Right hindlimb (tissue), 1 donor: ENCODE measurements at places on chromosomes 2 and 18.

- DNase-seq: no peak
These were observed 864.7 kb downstream of the TRIB2 start for GRCh38 chr2:13581471-13581870.

GRCh38 chr2:44553456-44553855, 191.7 kb downstream of the CAMKMT start:
- DNase-seq: no peak

DNA sequence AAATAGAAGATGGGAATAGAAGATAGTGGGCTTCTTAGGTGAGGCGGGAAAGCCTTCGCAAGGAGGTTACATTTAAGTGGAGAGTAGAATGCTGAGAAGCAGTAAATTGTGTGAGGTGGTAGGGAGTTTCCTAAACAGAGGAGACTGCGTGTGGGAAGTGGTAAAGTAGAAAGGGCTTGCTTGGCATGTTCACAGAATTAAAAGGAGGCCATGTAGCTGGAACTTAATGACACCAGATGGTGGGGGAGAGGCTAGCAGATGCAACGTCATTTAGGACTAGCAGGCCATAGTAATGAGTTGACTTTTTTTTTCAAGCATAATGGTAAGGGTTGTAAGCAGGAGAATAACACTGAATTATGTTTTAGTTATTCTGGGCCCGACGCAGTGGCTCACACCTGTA, 13.0 kb upstream of the RTN4 start:
- no peak for DNase-seq

DNA sequence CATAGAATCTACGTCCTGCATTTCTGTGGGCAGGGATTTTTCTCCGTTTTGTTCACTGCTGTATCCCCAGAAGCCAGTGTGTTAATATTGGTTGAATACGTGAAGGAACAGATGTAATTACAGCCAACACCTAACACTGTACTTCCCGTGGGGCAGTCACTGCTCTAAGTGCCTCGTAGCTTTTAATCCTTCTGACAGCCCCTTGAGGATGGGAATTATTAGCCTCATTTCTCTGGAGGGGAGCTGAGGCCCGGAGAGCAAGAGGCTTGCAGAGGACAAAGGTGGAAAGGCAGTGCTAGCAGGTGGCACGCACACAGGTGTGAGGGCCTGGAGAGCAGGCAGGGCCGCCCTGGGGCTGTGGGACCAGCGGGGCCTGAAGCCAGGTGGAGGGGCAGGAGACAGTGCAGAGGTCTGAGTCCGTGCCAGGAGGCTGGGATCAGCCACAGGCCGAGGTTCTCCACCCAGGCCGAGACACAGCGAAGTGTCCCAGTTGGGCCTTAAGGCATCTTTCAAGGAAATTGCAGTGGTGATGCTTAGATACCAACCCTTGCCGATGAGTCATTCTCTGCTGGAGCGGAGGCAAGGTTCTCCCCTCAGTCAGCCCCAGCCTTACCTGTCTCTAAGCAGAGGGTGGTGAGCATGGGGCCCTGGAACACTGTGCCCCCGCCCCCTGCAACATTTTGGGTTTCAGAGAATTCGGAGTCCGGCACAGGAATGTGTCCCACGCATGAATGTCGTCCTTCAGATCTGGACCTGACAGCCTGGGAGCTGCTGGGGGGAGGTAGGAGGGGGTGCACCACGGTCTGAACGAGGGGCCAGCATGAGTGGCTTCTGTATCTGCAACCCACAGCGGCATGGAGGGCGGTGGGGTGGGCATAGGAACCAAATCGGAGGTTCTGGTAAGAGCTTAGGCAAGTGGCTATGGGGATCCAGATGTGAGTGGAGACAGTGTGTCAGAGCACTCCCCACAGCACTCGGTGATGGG, 122.6 kb downstream of the GBX2 start:
- no peak for DNase-seq

DNA sequence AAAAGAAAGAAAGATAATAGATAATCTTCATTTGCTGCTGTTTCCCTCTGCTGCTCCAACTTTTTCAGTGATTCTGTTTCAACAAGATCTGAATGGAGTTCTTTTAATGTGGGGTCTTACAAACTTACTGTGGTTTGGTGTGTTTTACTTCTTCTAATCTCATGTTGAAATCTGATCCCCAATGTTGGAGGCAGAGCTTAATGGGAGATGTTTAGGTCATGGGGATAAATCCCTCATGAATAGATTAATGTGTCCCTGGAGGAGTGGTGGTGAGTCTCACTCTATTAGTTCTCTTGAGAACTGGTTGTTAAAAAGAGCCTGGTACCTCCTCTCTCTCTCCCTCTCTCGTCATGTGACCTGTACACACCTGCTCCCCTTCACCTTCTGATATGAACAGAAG, 442.4 kb downstream of the EPHA4 start:
- DNase-seq: no peak

GRCh38 chr2:46876741-46877384, 38.7 kb downstream of the MCFD2 start:
- peak; percentile 22 for DNase-seq

DNA sequence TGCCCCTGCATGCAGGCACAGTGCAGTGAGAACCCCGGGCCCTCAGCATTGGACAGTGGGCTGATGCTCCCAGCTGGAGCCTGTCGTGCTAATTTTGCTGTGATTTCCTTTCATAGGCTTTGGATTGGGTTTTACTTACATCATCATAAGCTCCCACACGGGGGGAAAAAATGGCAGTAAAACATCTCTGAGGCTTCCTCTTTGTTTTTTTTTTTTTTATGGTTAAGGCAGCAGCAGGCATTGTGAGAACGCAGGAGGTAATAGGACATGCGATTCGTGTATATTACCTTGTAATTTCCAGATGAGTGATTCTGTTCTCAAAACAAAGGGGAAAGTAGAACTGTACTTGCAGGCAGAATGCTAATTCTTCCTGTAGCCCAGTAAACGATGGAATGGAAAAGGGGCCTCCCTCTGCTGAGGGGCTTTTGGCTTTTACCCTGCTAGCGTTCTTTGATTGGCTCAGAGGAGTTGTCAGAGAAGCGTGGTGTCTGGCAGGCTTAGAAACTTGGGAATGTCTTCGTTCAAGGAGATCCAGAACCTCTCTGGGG, 89.7 kb downstream of the NPAS2 start:
- peak; percentile 59 for DNase-seq

DNA sequence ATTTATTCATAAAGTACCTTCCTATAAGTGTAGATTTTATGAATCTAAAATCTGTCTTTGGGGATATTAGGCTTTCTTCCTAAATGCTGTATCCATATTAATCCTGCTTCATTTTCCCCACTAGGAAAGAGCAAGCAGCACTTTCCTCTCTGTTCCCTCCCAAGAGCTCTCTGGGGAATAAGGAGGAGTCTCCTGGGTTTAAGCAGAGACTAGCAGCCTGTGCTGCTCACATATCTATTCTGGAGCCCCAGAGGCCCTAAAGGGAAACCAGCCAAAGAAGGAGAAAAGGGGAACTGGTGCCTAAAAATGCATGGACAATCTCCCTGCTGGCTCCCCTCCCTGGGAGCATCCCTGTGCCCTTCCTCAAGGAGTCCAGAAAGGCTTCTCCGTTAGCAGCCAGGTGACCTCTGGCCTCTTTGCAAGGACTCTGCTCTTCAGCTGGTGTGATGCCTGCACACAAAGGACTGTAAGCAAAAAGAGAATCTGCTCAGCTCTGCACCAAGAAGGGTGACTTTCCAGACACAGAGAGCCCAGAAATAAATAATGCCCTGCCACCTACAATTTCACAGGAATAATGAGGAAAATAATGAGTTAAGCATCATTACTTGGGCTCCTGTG, 270.6 kb downstream of the SS18 start:
- DNase-seq: no peak

GRCh38 chr2:159904127-159904958, 106.3 kb upstream of the CD302 start:
- peak; percentile 30 for DNase-seq

DNA sequence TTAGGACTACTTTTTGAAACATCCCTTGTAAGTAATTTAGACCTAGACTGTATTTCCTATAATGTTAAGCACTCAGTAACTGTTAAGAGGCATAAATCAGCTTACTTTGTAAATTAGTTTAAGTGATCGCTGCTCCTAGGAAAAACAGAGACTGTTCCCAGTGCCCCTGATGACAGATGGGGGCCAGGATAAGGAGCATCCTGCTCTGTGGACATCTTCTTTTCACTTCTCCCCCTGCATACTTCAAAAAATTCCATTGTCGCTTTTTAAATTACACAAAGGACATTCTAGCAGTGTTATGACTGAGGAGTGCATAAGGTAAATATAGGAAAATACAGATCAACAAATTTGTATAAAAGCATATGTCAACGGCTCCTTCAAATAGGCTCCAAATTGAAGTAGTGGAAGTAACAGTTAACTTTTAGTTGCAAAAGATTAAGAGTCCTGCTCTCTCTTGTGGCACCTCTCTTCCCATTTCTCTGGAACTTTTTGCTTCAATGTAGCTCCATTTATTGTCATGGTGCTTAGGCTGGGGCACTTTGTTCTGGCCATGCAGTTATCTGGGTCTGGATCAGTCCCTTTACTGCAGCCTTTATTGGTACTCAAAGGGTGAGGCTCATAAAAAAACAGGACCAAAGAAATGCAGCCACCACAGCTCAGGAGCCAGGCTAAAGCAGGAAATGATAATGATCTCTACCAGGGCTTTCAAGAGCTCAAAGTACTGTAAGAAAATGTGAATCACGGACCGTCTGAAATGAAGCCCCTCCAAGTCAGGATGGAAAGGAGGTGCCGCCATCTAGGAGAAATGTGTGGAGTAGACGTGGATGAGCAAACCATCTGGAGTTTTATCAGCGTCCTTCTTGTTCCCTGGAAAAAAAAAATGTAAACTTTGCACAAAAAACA, 162.1 kb upstream of the ZNF516 start:
- no peak for DNase-seq

DNA sequence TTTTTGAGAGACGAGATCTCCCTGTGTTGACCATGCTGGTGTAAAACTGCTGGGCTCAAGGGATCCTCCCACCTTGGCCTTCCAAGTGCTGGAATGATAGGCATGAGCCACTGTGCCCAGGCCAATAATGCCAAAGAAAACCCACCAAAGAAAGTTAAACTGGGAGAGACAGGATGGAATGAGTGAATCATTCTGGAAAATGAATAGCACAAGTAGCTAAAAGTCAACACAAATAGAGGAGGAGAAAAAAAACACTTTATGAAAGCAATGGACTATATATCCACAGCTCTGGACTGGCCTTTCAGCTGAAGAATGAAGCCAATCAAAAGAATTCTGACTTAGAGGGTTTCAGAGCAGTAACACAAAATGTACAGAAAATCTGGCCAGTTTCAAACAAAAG, 23.9 kb downstream of the IAH1 start:
- DNase-seq: no peak

GRCh38 chr18:2302628-2303516, 268.4 kb downstream of the METTL4 start:
- no peak for DNase-seq

DNA sequence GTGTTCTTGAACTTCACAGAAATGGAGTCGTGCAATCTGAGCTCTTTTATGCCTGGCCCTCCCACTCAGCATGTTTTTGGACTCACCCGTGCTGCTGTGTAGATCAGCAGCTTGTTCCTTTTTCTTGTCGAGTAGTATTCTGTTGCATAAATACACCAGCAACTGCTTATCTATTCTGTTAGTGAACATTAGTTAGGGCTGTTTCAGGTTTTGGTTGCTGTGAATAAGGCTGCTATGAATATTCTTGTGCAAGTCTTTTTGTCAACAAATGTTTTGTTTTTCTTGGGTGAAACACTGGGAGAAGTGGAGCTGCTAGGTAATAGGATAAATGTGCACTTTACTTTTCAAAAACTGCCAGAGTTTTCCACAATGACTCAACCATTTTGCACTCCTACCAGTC, 15.3 kb upstream of the CIDEA start:
- no peak for DNase-seq

GRCh38 chr18:32922951-32923430, 150.2 kb upstream of the KLHL14 start:
- no peak for DNase-seq

DNA sequence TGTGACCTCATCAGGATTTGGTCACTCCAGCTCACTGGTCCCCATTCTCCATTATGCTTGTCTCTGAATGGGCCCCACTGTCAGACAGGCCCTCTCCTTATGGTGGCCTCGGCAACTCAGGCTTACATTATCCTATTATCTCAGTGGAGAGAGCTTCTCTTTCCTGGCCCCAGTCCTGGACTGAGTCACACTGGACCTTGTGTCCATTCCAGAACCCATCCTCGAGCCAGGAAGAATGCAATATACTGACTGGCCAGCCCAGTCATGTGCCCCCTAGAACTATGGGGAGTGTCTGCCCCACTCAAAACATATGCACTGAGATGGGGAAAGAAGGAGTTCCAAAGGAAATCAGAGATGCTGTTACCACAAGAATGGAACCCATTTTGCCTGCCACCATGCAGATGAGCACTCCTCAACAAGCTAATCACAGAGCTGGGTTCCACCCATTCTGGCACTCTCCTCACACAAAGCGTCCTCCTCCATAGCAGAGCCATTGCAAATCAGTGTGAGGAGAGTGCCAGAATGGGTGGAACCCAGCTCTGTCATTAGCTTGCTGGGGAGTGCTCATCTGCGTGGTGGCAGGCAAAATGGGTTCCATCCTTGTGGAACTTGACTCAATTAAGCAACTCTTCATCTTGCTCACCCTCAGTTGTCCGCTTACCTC, 71.9 kb downstream of the CHRNA1 start:
- DNase-seq: no peak

GRCh38 chr2:240324312-240325015, 111.0 kb upstream of the GPC1 start:
- no peak for DNase-seq

DNA sequence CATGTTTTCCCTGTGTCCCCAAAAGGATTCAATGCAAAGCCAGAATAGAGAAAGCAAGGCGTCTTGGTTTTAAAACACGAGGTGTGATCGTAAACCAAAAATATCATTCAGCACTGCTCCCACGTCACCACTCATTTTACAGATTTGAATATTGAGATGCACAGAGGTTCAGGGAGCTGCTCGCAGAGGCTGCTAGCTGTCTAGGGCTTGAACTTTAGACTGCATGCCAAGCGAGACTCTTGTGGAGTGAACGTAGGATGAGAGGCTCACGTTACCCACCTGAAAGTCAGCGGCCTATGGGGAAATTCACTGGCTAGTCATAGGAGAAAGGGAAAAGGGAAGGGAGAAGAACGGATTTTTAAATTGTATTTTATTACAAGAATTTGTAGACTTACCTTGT, 130.1 kb downstream of the MBP start:
- no peak for DNase-seq

- DNase-seq: no peak
These were observed 44.6 kb downstream of the ADD2 start for GRCh38 chr2:70723286-70723885.

GRCh38 chr2:144669196-144669987, 149.5 kb upstream of the ZEB2 start:
- DNase-seq: no peak

GRCh38 chr18:58349650-58350049, 279.2 kb downstream of the ALPK2 start:
- no peak for DNase-seq

DNA sequence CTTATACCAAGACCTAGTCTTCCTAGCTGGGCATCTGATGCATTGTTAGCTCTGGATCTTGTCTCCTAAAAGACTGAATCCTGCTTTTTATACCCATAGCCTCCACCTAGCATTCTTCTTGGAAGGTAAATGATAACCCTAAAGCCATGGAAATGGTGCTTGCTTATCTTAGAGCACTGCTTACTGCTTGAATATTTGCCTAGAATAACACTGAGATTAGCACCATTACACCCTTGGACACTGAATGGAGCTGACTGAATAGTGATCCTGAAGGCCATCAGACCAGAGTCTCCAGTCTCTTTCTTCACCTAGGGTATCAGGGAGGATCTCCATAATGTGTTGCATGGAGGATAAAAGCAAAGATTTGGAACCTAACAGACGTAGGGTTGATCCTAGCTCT, 50.3 kb upstream of the UGP2 start:
- no peak for DNase-seq

- DNase-seq: no peak
These were observed 618.0 kb upstream of the ZEB2 start for GRCh38 chr2:145137901-145138300.
